ENCODE measurements at places on chromosomes 7 and 10. TPM values are rescaled to one million over a fixed set of nuclear protein-coding genes. Genes with fewer than 3 reads are reported as not detected.

DNA sequence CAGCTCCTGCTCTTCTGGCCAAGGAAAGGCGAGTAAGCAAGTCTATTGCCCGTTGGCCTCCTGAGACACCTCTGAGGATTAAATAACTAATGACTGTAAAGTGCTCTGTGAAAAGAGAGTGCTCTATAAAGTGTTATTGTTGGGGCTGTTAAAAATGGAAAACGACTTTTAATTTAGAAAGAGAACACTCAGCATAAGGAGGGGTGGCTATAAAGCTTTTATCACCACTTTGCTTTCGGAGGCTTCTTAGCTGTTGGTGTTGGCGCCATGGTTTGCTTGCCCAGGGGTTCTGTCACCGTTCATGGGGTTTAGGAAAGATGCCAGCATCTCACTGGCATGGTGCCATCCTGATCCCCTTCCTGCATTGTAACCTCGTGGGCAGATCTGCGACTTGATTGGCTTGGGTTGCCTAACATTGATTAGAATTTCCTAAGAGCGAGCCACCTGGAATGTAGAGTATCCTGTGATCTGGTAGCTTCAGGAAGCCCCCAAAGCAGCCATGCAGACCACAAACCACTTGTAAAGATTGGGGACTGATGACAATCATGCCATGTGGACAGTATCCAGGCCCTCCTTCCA, 509.9 kb downstream of the LRMDA start:
- H3K27ac ChIP-seq, result no peak overlapping the region
- no peaks in the 10 kb centered on the region for H3K36me3 ChIP-seq
- no peaks in the 10 kb centered on the region for H3K27me3 ChIP-seq
- H3K4me3 ChIP-seq, result no peak overlapping the region
- H3K4me1 ChIP-seq, result no peaks in the 10 kb centered on the region
- no peak for DNase-seq

DNA sequence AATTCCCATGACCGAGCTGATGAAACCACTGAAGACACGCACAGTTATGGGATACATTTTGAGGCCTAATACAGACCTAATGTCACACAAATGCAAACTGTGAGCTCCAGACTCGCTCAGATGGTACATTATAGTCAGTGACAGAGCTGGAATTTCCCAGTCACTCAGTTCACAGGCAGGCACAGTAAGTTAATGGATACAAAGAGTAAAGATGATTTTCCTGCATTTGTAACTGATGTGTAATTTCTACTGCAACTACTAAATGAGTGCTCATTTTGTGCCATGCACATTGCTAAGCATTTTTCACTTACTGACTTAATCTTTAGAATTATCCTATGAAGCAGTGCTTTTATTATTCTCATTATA, 56.5 kb downstream of the ENO4 start:
- no peak for DNase-seq
- no peak overlapping the region for H3K4me3 ChIP-seq
- H3K27me3 ChIP-seq, result no peaks in the 10 kb centered on the region
- no peaks in the 10 kb centered on the region for H3K4me1 ChIP-seq

The GIMAP6 gene
- total RNA-seq, result 160 TPM

DNA sequence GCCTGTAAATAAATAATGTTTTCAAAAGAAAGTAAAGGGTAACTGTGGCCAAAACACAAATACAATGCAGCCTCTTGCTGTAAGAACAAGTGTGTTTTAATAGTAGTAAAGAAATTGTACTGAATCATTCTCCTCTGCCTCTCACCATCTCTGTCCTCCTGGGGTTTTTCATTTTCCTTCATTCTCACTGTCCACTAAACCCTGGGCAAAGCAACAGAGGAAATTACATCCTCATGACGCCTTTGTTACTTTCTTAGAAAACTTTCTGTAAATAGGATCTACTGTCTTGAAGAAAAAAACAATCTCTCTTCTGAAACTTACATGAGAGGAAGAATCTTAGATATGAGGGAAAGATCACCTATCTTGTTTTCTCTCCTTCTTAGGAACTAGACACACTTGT, 54.6 kb downstream of the ASB4 start:
- no peak overlapping the region for H3K27ac ChIP-seq
- no peaks in the 10 kb centered on the region for H3K27me3 ChIP-seq
- no peak overlapping the region for H3K4me3 ChIP-seq
- no peaks in the 10 kb centered on the region for H3K4me1 ChIP-seq

DNA sequence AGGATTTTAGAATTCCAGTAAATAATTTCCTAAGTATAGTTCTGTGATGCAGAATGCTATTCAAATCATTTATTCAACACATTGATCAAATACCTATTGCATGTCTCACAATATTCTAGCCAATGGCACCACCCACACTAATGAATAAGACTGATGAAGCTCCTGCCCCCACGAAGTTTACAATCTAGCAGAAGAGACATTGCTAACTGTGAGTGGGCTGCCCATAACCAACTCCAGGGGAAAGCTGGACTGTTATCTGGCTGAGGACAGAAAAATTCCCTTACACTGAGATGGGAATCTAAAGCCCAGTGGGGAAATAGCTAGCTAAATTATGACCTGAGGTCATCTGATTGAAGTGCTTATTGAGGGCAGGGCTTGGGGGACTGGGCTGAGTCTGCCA, 128.8 kb upstream of the LYZL2 start:
- no peak overlapping the region for H3K4me3 ChIP-seq
- no peaks in the 10 kb centered on the region for H3K36me3 ChIP-seq
- DNase-seq, result no peak
- no peak overlapping the region for H3K27ac ChIP-seq
- H3K27me3 ChIP-seq, result no peaks in the 10 kb centered on the region

The TBXAS1 gene
- total RNA-seq, result 7.3 TPM

The TRA2A gene
- total RNA-seq, result 112 TPM

The PRTFDC1 gene
- 0.85 TPM for total RNA-seq

- H3K27ac ChIP-seq, result no peak overlapping the region
- no peaks in the 10 kb centered on the region for H3K4me1 ChIP-seq
- no peaks in the 10 kb centered on the region for H3K27me3 ChIP-seq
- no peak overlapping the region for H3K4me3 ChIP-seq
Measured at GRCh38 chr10:87519582-87519981, 14.9 kb downstream of the MINPP1 start.

The SPRN gene
- total RNA-seq, result 0.06 TPM

DNA sequence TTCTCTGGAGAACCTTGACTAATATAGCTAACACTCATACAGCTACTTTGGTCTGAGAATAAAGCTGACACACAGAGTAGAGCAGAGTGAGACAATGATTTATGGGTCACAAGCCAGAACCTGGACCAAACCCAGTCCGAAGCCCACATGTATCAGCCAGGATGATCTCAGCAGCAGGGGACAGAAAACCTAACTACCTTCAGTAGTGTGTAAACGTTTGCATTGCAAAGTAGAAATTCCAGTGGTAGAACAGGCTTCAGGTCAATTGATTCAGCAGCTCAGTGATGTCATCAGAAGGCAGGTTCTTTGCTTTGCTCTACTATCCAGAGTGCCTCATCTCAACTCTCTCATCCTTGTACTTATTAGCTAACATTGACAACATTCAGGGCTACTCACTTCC, 62.5 kb upstream of the PALS2 start:
- DNase-seq, result no peak
- H3K4me1 ChIP-seq, result no peaks in the 10 kb centered on the region
- H3K4me3 ChIP-seq, result no peak overlapping the region
- no peaks in the 10 kb centered on the region for H3K27me3 ChIP-seq

The BTBD16 gene
- not detected for total RNA-seq

- no peak for DNase-seq
- H3K4me3 ChIP-seq, result no peak overlapping the region
- H3K36me3 ChIP-seq, result no peaks in the 10 kb centered on the region
Measured at GRCh38 chr7:41431671-41432070, 271.2 kb downstream of the INHBA start.

- no peaks in the 10 kb centered on the region for H3K36me3 ChIP-seq
- H3K27me3 ChIP-seq, result peaks cover 16% of the 10 kb centered on the region
- H3K27ac ChIP-seq, result no peak overlapping the region
- no peak for DNase-seq
- H3K4me1 ChIP-seq, result no peaks in the 10 kb centered on the region
- no peak overlapping the region for H3K4me3 ChIP-seq
Measured at GRCh38 chr7:73909996-73910395, 49.0 kb downstream of the TMEM270 start.

The FAM13C gene
- not detected for total RNA-seq

- H3K4me1 ChIP-seq, result peaks cover 4% of the 10 kb centered on the region
- H3K36me3 ChIP-seq, result no peaks in the 10 kb centered on the region
- no peak overlapping the region for H3K4me3 ChIP-seq
- no peaks in the 10 kb centered on the region for H3K27me3 ChIP-seq
- no peak for DNase-seq
Measured at GRCh38 chr7:133434246-133434865, 181.5 kb downstream of the EXOC4 start.

GRCh38 chr10:79241990-79242619, 105.2 kb upstream of the PPIF start:
- peak overlapping the region; percentile 64 for H3K4me3 ChIP-seq
- H3K36me3 ChIP-seq, result no peaks in the 10 kb centered on the region
- DNase-seq, result no peak
- no peaks in the 10 kb centered on the region for H3K27me3 ChIP-seq
- H3K4me1 ChIP-seq, result peaks cover 36% of the 10 kb centered on the region
- peak overlapping the region; percentile 41 for H3K27ac ChIP-seq

GRCh38 chr7:134444961-134445315, 14.0 kb downstream of the AKR1B1 start:
- no peak overlapping the region for H3K4me3 ChIP-seq
- H3K27ac ChIP-seq, result no peak overlapping the region
- peaks cover 46% of the 10 kb centered on the region for H3K36me3 ChIP-seq
- no peak for DNase-seq
- H3K4me1 ChIP-seq, result no peaks in the 10 kb centered on the region
- H3K27me3 ChIP-seq, result no peaks in the 10 kb centered on the region
